ENCODE measurements at places on chromosomes 2 and 18.

GRCh38 chr2:27871802-27872201, 18.4 kb downstream of the RBKS start:
- DNase-seq = no peak

- DNase-seq = no peak
These were observed 52.4 kb downstream of the MYO5B start for GRCh38 chr18:50142441-50143120.

GRCh38 chr2:43657241-43657640, 19.0 kb downstream of the C1GALT1C1L start:
- DNase-seq = no peak

DNA sequence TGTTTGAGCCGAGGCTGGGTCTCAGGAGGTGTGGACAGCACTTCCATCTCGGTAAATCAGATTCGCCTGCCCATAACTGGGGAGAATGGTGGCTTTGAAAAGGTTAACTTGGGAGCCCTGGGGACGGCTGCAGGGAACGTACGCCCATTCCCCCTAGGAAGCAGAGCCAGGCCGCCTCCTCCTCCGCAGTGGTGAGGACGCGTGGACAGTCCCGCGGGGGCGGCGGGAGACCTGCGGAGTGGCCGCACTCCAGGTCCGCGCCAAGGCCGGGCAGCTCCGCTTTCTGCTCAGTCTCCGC, 845 bp upstream of the MYCN start:
- DNase-seq = no peak

- DNase-seq = no peak
These were observed 219.9 kb downstream of the CDH20 start for GRCh38 chr18:61553045-61553659.

- DNase-seq = no peak
These were observed 30.2 kb upstream of the ALK start for GRCh38 chr2:29951576-29951975.

GRCh38 chr2:108417254-108417653, 31.8 kb upstream of the GCC2 start:
- DNase-seq = no peak

- no peak for DNase-seq
These were observed 2008.4 kb upstream of the PIK3C3 start for GRCh38 chr18:39946623-39947061.

GRCh38 chr2:73859721-73860586, 31.2 kb downstream of the STAMBP start:
- no peak for DNase-seq

DNA sequence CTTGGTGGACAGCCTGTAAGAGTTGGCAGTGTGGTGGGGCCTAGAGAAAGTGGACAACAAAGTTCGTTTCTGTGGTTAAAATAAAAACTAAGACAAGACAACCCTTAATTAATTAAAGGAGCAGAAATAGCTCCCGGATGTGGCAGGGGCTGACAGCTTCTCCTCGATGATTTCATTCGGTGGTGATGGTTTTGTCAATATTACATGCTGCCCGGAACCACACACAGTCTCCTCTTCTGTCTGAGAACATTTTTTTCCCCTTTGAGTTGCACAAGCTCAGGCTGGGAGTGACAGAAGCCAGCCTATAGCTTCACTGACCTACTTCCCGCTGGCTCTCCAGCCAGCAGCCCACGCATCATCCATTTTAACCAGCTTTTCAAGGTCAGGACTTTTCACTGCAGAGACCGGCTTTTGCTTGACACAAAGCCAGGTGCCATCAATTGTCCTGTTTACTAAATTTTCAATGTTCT, 378.8 kb downstream of the SLC4A3 start:
- DNase-seq = peak; percentile 38

- DNase-seq = no peak
These were observed 87.5 kb upstream of the SLC35G4 start for GRCh38 chr18:11521853-11522252.

- DNase-seq = no peak
These were observed 219.3 kb downstream of the SPP2 start for GRCh38 chr2:234269769-234270204.

GRCh38 chr2:227595797-227596196, 2.9 kb upstream of the SCYGR2 start:
- DNase-seq = no peak

GRCh38 chr2:238202326-238203093, 985 bp downstream of the ILKAP start:
- no peak for DNase-seq

DNA sequence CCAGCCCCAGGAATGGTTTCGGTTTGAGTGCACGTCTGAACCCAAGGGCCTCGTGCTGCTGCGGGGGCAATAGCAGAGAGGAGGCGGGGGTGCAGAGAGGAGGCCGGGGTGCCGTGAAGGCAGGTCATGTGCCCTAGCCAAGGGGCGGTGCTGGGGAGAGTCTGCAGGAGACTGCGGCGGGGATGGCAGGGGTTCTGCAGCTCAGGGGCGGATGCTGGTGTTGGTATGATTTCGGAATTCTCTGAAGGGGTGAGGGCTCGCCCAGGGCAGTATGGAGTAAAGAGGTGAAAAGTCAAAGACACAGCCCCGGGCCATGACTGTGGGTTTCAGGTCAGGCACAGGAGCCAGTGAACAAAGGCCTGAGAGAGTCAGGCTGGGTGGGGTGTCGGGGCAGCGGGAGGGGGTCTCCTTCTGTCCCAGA, 186.5 kb upstream of the HDAC4 start:
- DNase-seq = no peak

DNA sequence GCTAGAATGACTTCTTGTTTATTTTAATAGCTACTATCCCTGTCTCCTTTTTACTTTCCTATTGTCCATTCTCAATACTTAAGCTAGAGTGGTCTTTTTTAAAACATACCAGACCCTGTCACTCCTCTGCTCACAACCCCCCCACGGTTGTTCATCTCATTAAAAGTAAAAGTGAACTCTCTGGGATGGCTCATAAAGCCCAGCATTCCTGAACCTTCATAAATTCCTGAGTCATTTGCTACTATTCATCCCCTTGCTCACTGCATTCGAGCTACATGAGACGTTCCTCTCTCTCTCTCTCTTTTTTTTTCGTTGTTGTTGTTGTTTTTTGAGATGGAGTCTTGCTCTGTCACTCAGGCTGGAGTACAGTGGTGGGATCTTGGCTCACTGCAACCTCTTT, 148.7 kb upstream of the DSEL start:
- DNase-seq = no peak

GRCh38 chr2:143501106-143501676, 372.0 kb downstream of the ARHGAP15 start:
- DNase-seq = no peak

GRCh38 chr2:200810252-200810997, 1.3 kb upstream of the BZW1 start:
- no peak for DNase-seq

GRCh38 chr2:99480390-99480789, 9.4 kb downstream of the REV1 start:
- no peak for DNase-seq
